LHCN-M2 (cell line): ENCODE measurements at places on chromosomes 16 and 17.

GRCh38 chr16:13545271-13545670 lies 374.7 kb upstream of the ERCC4 start:
- no peak for DNase-seq

- DNase-seq = no peak
Observed at GRCh38 chr16:5982979-5983378, 885.4 kb upstream of the EEF2KMT start.

GRCh38 chr17:77772899-77773358 lies 185.6 kb upstream of the TNRC6C start:
- DNase-seq = no peak

DNA sequence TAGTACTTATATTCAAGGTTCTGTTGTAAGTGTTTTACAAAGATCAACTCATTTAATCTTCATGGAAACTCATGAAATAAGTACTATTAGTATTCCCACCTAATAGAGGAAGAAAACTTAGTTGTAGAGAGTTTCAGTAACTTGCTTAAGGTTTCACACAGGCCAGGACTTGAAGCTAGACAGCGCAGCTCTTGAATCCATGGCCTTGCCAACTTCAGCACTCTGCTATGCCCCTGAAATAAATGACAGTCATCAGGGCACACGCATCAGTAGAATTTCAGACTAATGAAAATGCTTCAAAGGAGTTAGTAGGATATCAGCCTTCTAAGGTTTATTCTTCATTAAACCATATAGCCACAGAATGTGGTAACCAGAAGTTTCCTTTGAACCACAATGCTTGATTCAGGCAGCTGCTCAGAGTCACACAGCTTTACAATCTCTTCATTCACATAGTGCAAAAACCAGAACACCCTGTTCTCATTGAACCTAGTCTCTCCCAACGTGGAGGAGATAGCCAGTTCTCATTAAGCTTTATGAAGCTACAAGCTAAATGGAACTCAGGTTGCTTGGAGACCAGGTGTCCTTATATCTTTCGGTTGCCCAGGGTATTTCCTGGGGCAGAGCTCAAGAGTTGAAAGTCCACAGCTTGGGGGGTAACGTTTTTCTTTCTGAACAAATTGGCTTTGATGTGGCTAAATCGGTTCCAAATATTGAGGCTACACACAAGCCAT lies 39.7 kb downstream of the KCNJ2 start:
- peak; percentile 6 for DNase-seq

DNA sequence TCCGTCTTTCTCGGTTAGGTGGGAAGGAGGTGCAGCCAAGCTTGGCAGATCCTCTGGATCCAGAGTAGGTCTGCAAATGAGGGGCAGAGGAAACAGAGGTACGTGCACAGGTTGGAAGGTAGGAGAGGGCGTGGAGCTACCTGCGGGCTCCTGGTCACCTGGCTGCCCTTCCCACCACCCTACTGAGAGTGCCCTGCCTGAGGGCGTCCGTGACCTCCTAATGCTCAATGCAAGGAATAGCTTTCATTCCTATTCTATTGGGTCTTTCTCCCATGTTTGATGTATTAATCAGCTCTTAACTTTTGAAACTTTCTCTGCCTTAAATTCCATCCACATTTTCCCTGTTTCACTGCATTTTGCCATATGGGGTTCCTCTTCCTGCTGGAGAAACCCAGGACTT lies 44.6 kb downstream of the MYH13 start:
- DNase-seq = no peak

- no peak for DNase-seq
Observed at GRCh38 chr16:73233329-73233765, 185.4 kb upstream of the ZFHX3 start.

GRCh38 chr17:17938388-17939107 lies 33.7 kb downstream of the TOM1L2 start:
- no peak for DNase-seq

DNA sequence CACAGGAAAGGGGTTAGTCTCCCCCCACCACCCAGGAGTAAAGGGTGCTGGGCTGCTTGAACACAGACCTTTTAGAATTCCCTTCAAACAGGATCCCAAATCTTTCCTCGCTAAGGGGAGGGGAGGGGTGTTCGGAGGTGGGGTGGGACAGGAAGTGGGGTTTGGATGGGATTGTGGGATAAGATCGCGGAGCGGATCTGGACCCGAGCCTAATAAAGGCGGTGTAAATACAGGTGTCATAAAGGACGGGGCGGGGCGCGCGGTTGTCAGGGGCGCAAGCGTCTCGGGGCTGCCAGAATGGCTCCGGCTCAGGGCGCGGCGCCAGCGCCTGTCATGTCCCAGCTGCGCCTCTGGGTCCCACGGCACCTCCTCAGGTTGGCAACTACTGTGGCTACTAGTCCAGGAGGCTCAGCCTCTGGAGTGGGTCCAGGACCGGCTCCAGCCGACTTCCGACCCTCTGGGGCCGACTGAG lies 59.8 kb upstream of the FBXO47 start:
- DNase-seq = no peak

DNA sequence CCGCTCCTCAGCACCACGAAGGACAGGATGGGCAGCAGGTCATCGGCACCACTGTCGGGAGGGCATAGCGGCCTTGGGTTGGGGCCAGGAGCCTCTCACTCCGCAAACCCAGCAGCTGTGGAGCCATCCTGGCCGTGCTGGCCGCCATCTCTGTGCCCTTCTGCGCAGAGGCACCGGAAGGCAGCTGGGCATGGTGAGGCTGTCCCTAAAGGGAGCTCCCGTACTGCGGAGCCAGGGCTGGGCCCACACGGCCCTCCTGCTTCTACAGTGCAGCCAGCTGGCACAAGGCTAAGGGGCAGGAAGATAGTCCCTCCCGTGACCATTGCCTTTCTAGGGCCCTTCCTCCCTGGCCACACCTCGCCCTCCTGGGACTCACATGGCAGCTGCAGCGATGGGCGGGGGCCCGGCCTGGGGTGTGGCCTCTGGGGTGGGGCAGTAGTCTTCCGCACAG lies 7.0 kb upstream of the SPATA2L start:
- DNase-seq = no peak

- DNase-seq = no peak
Observed at GRCh38 chr16:15033309-15033707, 22.6 kb downstream of the NTAN1 start.

- no peak for DNase-seq
Observed at GRCh38 chr16:78437352-78437968, 338.0 kb downstream of the WWOX start.

GRCh38 chr17:57463103-57463885 lies 207.0 kb downstream of the MSI2 start:
- peak; percentile 93 for DNase-seq

GRCh38 chr16:2950353-2950724 lies 13.7 kb upstream of the KREMEN2 start:
- DNase-seq = no peak

DNA sequence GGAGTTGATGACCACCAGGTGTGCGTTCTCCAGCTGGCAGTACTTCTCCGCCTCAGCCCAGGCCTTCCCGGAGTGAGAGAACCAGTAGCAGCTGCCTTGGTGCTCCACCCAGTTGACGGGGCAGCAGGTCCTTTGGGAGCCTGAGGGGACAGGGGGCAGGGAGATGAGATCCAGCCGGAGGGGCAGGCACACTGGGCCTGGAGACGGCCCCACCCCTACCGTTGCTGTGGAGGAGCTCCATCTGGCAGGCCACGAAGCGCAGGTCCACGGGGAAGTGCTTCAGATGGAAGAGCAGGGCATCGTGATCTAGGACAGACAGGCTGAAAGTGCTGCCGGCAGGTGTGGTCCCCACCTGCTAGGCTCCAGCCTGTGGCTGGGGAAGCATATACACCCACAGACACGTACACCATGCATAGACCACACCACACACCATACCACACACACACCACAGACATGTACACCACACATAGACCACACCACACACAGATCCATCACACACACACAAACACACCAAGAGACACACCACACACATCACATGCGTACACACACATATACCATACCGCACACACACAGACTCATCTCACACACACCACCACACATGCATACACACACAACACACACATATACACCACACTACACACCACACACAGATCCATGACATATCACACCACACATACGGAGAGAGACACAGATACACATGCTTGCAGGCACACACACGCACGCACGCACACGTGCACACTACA lies 7.4 kb downstream of the ASGR2 start:
- no peak for DNase-seq

GRCh38 chr17:33667052-33667509 lies 374.0 kb upstream of the ASIC2 start:
- no peak for DNase-seq

- no peak for DNase-seq
Observed at GRCh38 chr16:73405851-73406250, 357.9 kb upstream of the ZFHX3 start.

DNA sequence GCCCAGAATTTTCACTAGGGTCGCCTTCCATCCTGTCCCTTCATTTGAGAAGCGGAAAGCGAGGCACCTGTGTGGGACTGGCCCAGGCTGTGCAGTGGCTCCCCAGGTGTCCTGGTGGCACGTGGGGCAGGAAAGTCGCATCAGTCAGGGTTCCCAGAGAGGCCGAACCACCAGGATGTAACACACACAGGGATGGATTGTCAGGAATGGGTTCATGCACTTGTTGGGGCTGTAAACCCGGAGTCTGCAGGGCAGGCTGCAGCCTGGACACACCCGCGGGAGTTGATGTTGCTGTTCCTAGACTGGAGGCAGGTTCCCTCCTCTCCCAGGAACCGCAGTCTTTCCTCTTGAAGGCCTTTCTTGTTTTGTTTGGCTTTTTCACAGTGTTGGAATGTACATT lies 30.7 kb upstream of the RPTOR start:
- DNase-seq = peak; percentile 59

- no peak for DNase-seq
Observed at GRCh38 chr17:19461116-19461515, 50.1 kb downstream of the RNF112 start.

- no peak for DNase-seq
Observed at GRCh38 chr17:15255713-15256454, 9.2 kb downstream of the PMP22 start.

GRCh38 chr17:69246726-69247375 lies 18.2 kb upstream of the ABCA10 start:
- peak; percentile 32 for DNase-seq

- peak; percentile 68 for DNase-seq
Observed at GRCh38 chr16:66832661-66833305, 2.0 kb upstream of the NAE1 start.

GRCh38 chr16:77297996-77298395 lies 98.8 kb downstream of the SYCE1L start:
- DNase-seq = peak; percentile 73

DNA sequence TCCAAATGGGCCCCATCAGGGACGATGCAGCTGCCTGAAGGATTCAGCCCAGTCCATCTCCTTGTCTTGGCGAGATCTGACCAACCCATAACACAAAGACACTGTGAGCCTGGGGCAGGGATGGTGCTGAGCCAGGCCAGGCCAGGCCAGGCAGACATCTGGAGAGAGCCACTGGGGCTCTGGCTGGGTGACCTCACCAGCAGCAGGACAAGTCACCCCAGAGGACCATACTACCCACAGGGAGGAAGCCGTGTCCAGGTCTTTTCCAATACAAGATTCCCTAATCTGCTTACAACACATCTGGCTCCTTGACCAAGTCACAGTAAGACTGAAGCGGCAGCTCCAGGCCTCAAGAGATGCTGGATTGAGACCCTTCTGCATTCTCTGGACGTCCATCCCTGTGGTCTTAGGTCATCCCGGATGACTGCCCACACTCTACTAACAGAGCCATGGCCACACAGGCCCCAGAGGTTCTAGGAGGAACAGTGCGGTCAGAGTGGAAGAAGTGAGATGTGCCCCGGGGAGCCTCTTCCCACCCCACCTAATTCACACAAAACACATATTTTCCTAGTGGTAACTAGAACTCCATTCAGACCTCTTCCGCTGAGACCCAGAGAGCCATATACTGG lies 81.8 kb upstream of the RCVRN start:
- no peak for DNase-seq

DNA sequence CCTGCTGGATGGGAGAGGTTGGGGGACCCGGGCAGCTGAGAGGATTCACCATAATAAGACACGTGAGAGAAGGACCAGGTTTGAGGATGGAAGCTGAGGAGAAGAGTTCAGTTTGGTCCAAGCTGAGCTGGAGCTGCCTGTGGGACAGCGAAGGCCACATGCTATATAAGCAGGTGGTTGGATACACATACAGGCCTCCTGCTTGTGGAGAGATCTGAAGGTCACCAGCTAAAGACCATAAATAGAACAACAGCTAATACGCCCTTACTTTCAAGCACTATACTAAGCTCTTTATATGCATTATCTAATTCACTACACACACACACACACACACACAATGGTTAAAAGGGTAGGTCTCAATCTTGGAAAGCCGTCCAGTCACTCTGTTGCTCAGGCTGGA lies 32.1 kb downstream of the DUSP14 start:
- no peak for DNase-seq

DNA sequence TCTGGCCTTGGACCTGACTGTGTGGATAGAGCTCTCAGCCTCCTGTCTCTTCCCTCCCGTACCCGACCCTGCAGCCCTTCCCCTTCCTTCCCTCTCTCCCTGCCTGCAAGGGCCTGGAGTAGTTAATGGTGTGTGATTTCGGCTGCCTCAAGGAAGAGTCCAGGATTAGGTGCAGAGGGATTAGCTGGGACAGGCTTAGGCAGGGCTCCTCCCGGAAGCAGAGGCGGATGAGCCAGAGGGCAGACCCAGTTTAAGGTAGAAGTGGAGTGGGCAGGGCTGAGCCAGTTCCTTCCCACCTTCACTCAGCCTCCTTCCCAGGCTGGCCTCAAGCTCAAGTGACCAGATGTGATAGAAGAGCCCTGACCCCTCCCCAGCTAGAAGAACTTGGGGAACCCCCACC lies 16.8 kb downstream of the GUCY2D start:
- DNase-seq = no peak

GRCh38 chr16:48052731-48053417 lies 102.9 kb downstream of the ABCC12 start:
- DNase-seq = no peak

- DNase-seq = peak; percentile 89
Observed at GRCh38 chr16:69917739-69918138, 33.4 kb upstream of the CLEC18A start.

DNA sequence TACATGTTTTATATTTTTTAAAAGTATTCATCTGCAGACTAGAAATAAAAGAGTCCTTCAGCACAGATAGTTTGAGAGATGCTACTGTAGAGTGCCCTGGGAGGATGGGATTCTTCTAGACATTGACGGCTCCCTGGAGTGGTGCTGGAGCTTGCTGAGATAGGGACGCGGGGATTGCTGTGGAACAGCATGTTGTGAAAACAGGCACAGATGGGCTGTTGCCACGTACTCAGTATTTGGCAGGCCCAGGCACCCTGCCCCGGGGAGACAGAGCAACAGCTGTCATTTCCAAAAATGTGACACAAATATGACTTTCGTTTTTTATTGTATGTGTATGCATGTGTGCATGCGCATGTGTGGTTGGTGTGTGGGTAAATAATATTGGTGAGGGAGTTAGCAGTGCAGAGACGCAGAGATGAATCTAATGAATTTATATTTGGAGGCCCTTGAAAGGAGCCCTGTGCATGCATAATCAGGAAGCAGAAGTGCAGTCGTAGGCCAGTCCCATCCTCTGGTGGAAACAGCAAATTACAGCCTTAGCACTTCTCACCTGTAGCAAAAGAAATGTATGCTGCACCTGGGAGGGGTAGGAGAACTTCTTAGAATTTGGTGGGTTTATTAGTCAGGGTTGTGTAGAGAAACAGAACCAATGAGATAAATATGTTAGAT lies 6.2 kb upstream of the ABCA8 start:
- peak; percentile 5 for DNase-seq
